ENCODE measurements at places on chromosomes 1 and 21.

GRCh38 chr1:168723000-168723399, 6.0 kb downstream of the DPT start:
- DNase-seq: no peak

- DNase-seq: no peak
These were observed 18.3 kb downstream of the GPR137B start for GRCh38 chr1:236160540-236161127.

GRCh38 chr1:61420909-61421835, 303.8 kb downstream of the TM2D1 start:
- DNase-seq: no peak

GRCh38 chr1:213986020-213986924, 1.5 kb upstream of the PROX1 start:
- DNase-seq: no peak

GRCh38 chr1:119829625-119830024, 18.4 kb upstream of the REG4 start:
- no peak for DNase-seq

DNA sequence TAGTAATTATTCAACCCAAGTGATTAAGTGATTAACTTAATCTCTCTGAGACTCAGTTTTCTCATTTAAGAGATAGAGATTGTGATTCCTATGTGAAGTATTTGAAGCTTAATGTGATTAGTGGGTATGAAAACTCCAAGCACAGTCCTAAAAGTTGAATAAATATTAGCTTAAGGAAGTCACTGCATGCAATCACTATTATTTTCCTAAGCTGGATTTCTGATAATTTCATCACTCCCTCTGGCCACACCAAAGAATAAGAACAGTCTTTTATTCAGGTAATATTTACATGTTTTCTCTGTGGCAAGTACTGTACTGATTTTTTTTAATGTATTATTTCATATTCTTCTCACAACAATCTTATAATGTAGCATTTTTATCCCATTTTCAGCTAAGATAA, 31.1 kb downstream of the CD55 start:
- no peak for DNase-seq

GRCh38 chr1:201421041-201421440, 489 bp downstream of the TNNI1 start:
- DNase-seq: no peak

- DNase-seq: no peak
These were observed 3.8 kb downstream of the ACBD6 start for GRCh38 chr1:180498594-180498993.

GRCh38 chr1:151944857-151945575, 35.7 kb upstream of the THEM4 start:
- DNase-seq: no peak

DNA sequence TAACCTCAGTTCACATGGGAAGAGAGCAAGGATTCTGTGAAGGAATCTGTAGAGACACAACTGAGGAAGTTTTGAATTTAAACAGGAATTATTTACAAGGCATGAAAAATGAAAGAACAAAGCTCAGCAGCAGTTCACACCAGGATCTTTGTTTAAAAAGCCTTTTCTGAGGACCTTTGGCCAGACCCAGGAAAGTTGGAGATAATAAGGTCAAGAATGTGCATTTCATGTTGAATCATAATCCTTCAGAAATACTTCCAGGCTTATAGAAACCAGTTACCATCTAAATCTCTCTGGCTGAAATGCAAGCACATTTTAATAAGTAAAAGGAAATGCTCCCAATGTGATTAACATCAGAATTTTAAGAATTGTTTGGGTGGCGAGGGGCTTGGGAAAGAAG, 2.7 kb downstream of the CLIC6 start:
- DNase-seq: no peak

GRCh38 chr1:173914366-173914871, 2.7 kb downstream of the SERPINC1 start:
- DNase-seq: no peak

GRCh38 chr1:161721738-161722343, 497 bp downstream of the FCRLB start:
- DNase-seq: no peak

GRCh38 chr1:185834371-185834905, 100.2 kb downstream of the HMCN1 start:
- DNase-seq: no peak

- DNase-seq: no peak
These were observed 104.8 kb upstream of the BARHL2 start for GRCh38 chr1:90821788-90822359.

- DNase-seq: no peak
These were observed 263.7 kb upstream of the RAB4A start for GRCh38 chr1:229007167-229007566.

GRCh38 chr1:155322571-155322952, 1.9 kb downstream of the RUSC1 start:
- no peak for DNase-seq

- no peak for DNase-seq
These were observed 56.0 kb upstream of the ABCG1 start for GRCh38 chr21:42162831-42163510.

- DNase-seq: no peak
These were observed 19.0 kb upstream of the ARF1 start for GRCh38 chr1:228063251-228064191.

GRCh38 chr1:226378071-226378470, 29.8 kb downstream of the PARP1 start:
- DNase-seq: no peak

DNA sequence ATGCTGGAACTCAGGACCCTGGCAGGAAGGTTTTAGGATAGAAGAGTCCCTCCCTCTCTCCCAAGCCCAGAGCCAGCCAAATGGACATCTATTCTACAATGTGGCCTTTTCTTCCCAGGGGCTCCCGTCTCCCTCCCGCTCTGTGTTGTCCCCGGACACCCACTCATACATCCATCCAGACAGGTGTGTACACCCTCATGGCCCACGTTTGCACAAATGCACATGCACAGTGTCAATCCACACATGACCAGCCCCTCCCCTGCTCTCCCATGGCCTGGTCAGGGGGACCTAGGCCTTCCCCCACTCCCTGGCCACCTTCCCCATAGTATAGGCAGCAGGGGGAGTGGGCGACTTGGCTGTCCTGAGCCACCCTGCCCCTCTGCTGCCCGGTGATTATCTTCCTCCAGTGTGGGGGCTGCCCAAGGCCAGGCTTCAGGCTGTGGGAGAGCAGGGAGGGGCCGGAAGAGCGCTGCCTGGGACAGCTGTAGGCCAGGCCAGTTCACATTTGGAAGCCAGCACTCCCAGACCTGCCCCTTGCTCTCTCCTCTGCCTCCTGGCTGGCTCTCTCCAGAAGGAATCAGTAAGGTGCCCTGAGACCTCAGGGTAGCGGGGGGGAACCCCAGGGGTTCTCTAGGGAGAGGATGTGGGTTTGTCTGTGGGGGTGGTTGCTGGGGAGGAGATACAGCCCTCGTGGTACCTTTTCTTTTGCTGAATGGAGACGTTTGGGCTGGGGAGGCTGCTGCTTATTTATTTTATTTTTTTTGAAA, 4.1 kb upstream of the PTPN7 start:
- DNase-seq: peak; percentile 76

DNA sequence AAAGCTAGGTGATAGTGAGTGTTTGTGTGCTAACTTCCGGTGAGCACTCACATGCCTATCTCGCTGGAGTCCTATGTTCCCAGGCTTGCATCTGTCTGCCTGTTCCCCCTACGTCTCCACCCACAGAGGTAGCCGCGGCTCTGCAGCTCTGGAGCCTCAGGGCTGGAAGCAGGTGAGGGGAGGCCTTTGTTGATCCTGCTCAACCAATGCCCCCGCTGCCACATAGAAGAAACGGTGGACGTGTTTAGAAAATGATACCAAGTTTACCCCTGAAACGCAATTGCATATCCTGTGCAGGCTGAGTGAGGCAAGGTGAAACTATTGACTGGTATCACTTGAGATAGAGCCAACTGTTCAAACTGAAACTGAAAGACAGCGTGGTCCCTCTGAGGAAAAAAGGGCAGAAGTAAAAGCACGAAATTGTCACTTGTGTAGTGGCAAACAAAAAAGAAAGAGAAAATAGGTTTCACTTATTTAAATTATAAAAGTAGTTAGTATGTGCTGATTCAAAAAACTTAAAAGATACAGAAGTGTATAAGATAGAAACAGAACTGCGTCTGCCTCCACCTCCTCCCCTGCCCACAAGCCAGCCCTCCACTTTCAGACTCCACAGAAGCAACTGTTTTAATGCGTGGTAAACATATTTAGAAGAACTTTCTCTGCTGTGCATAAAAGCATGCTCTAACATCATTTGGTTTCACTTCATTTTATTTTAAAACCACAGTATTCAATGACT, 38.6 kb upstream of the ETS2 start:
- peak; percentile 43 for DNase-seq

- no peak for DNase-seq
These were observed 8.2 kb upstream of the NUAK2 start for GRCh38 chr1:205329719-205330118.

DNA sequence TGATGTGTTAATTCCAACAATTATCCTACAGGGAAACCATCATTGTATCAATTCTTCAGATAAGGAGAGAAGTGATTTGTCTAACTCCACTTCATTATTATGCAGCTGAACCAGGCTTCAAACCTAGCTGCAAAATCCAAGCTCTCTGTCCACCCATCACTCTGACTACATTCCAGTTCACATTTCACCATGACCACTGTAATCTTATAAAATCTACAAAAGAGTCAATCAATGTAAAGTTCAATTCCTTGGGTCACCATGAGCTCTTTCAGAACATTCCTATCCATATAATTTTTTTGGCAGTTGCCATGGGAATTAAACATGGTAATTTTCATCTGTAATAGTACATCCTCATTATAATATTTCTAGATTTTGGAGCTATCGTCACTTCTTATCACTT, 100.9 kb downstream of the PLPPR5 start:
- DNase-seq: no peak

DNA sequence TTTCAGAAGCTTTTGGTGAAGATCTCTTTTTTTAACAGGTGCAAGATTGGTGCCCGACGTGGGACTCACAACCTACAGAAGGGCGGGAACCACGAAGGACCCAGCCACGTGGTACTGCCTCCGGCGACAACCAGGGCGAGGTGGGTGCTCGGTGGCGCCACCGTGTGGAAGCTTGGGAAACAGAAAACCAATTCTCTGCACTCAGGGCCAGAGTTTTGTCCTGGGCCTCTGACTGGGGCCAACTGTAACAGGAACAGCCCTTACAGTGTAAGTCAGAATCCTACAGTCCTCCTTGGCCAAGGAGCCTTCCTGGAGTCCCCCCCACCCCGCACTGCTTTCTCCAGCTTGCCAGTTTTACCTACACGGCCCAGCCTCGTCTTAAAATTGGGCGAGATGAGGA, 11.6 kb upstream of the S100A7A start:
- peak; percentile 37 for DNase-seq

- DNase-seq: no peak
These were observed 1.7 kb downstream of the EPHA2 start for GRCh38 chr1:16153999-16154673.

DNA sequence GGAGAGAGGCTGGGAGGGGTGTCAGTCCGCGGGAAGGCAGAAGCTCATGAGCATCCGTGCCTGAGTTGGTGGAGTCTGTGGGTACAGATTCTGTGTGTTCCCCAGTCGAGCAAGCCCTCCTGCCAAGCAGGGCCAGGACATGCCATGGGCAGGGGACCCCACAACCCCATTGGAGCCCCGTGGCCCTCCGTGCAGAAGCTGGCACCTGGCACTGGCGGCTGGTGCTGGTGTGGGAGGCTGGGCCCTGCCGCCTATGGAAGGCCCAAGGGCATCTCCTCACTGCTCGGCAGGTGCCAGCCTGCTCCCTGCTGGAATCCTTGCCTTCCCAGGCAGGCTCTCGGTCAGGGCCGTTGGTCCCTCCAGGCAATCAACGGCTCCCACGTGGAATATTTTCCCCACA, 73.7 kb downstream of the UBE2T start:
- DNase-seq: no peak

GRCh38 chr21:32386195-32386870, 6.5 kb downstream of the URB1 start:
- DNase-seq: no peak

- no peak for DNase-seq
These were observed 11.4 kb upstream of the GORAB start for GRCh38 chr1:170520601-170521000.

- DNase-seq: no peak
These were observed 1.4 kb downstream of the SH3BGRL3 start for GRCh38 chr1:26281091-26281958.

DNA sequence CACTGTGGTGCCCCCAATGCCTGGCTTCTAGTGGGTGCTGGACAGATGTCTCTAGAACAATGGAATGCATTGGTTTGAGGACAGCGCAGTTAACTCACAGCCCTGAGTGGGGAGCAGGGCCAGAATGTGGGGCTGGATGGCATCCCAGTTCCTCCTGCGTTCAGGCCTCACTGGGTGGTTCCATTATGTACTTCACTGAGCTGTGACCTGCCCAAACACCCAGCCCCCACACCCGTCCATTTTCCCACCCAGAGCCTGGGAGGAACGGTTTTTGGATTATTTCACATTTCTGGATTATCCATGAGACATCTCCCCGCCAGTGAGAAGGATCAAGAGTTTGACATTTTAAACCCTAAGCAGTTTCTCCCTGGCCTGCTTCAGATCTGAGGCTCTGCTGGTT, 55.3 kb upstream of the WASF2 start:
- DNase-seq: no peak

DNA sequence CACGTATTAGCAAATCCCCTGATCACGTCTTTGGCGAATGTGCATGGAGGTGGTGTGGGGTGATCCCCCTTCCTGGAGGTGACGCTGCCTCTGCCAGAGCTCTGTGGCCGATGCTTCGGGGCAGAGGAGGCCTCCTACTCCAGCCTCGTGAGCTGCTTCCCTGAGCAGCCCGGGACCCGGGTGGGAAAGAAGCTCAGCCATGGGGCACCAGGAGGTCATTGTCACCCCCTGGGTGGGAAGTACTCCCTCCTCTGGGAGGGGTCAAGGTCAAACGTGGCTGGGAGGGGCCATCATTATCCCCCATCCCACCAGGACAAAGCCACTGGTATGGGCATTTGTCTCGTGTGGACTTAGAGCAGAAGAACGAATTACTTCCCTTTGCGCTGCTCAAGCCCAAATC, 40.7 kb downstream of the KCNAB2 start:
- DNase-seq: no peak

DNA sequence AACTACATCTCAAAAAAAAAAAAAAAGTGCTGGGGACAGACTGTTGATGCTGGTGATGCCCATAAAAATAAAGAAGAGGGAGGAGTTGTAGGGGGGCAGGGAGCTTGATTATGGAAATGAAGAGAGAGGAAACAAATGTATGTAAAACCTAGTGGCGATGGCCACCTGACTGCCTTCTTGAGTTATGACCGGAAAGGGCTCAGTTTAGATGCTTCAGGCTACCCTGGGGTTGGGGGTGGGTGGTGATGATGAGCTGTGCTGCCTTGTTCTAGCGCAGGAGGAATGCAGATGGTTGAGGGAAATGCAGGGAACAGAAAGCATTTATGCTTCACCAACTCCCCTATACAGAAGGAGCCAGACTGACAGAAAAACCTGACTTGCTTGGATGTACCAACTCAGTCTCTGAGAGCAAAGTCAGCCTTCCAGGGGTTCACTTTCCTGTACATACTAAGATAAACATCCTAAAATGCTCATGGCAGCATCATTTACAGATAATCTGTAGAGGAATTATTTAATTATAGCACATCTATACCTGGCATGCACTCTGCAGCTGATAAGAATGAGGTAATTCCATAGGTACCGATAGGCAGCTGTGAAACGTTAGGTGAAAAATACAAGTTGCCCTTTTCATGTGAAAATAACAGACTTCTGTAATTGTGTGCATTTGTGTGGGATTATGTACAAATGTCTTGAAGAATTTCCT, 8.0 kb upstream of the BCAR3 start:
- DNase-seq: no peak

GRCh38 chr1:20867847-20868246, 80.7 kb upstream of the HP1BP3 start:
- DNase-seq: no peak

All from activated gamma-delta T cell treated with Interleukin-2 at 50 U/mL for 16 hours (primary cell).